ENCODE measurements at places on chromosomes 6 and 20.

DNA sequence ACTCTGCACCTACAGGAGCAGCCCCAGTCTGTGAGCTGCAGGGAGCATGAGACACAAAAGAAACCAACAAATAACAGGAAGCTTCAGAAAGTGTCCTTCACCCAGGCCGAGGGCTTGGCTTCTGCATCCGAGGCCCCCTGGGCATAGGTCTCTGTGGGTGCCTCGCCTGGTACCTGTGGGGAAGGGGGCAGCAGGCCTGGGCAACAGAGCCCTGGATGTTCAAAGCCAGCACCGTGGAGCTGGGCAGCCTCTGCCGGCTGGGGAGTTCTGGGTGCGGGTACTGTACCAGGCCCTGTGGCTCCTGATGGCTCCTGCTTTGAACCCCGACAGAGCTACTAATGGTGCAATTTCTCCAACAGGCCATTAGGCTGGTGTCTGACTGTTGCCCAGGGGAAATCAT lies 55.7 kb downstream of the TMEM242 start:
- no peak for DNase-seq

- no peak for DNase-seq
These were observed 206.7 kb downstream of the CENPW start for GRCh38 chr6:126546541-126547120.

- DNase-seq, result no peak
These were observed 314.2 kb downstream of the CDC5L start for GRCh38 chr6:44701637-44702101.

- no peak for DNase-seq
These were observed 770.8 kb downstream of the EPHA7 start for GRCh38 chr6:92648364-92649086.

DNA sequence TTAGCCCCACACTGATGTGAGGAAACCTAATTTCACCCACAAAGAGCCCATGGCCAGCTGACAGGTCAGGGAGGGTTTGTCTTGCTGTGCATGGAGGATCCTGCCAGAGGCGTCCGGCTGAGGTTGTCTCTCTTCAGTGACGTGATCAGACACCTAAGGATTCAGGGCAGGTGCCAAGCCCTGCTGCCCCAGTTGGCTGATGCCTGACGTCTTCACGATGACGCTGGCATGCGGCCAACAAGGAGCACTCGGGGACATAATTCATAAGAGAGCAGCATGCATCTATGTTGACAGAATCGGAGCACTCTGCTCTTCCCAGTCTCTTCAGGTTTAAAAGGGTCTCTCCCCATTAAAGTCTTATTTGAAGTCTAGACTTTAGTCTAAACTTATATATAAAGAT lies 47.8 kb downstream of the PSMB1 start:
- no peak for DNase-seq

Data from kidney epithelial cell (primary cell).